ENCODE measurements at places on chromosomes 13 and 19.

- DNase-seq = no peak
These were observed 11.0 kb upstream of the SERPINE3 start for GRCh38 chr13:51328488-51328887.

DNA sequence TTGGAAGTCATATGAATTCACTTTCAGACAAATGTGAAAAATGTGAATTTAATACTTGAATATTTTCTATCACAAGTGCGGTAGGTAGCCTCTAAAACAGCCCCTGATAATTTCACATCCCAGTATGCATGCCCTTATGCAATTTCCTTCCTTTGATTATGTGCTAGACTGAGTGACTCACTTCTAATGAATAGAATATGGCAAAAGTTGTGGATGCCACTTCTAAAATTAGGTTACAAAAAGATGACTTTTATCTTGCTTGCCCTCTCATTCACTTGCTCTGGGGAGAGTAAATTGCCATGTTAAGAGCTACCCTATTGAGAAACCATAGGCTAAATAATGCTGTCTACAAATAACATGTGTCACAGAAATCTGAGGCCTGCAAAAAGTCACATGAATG, 402.5 kb upstream of the PCDH9 start:
- DNase-seq = no peak

DNA sequence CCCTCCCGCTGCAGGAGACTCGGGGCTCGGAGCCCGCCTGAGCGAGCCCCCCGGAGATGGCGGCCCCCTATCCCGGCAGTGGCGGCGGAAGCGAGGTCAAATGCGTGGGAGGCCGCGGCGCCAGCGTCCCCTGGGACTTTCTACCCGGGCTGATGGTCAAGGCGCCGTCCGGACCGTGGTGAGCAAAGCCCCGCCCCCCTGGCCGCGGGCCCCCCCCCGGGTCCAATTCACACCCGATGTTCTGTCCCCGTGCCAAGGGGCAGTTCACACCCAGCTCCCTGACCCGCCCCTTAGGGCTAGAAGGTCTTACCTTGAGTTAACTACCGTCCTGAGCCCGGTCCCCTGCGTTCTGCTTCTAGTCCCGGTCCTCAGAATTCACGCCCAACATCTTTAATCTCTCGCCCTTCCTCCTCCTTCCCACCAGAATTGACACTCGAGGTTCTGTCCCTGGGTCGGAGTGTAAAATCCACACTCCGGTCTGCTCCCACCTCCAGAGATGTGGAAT, 1.4 kb downstream of the NPAS1 start:
- DNase-seq = no peak

GRCh38 chr13:73334445-73334844, 275.6 kb downstream of the KLF5 start:
- DNase-seq = no peak

DNA sequence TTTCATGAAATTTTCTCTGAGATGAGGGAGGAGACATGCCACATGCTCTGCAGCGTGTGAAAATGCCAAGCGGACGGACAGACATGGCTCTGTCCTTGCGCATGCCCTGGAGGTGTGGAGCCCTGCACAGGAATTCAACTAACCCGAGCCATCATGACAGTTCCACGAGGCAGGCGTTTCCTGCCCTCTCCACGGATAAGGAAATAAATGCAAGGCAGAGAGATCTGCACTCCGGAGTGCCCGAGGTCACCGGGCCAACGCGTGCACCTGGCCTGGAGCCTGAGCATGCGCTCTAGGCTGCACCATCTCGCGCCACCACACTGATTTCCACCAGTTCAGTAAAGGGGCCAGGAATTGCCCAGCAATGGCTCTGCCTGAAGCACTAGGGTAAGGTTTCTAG, 298.2 kb downstream of the MYO16 start:
- no peak for DNase-seq

DNA sequence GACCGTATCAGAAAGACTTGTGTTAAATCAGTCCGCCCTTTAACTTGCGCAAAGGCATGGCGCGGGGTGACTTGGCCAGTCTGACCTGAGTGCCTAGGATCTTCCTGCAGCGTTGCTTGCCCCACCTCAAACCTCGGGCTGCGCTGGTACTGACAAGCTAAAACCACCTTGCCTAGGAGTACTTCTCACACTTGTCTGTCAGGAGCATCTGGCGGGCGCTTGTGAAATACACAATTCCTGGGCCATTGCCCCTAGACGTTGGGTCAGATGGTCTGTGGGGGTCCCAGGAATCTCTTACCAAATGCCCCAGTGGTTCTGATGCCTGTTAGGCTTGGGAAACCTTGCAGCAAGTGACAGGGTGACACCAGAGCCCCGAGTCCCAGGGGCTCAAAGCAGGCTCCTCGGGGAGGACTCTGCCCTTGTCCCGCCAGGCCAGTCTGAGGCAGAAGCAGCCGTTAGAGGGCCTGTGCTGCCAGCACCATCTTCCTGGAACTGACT, 12.9 kb downstream of the CEBPG start:
- DNase-seq = no peak

GRCh38 chr13:75508002-75508548, 26.1 kb upstream of the TBC1D4 start:
- no peak for DNase-seq
